ENCODE measurements at places on chromosomes 4 and X.

- DNase-seq, result no peak
Observed at GRCh38 chr4:59969909-59970308, 1230.2 kb upstream of the ADGRL3 start.

GRCh38 chr4:54254116-54254914, 25.2 kb downstream of the PDGFRA start:
- DNase-seq, result no peak

DNA sequence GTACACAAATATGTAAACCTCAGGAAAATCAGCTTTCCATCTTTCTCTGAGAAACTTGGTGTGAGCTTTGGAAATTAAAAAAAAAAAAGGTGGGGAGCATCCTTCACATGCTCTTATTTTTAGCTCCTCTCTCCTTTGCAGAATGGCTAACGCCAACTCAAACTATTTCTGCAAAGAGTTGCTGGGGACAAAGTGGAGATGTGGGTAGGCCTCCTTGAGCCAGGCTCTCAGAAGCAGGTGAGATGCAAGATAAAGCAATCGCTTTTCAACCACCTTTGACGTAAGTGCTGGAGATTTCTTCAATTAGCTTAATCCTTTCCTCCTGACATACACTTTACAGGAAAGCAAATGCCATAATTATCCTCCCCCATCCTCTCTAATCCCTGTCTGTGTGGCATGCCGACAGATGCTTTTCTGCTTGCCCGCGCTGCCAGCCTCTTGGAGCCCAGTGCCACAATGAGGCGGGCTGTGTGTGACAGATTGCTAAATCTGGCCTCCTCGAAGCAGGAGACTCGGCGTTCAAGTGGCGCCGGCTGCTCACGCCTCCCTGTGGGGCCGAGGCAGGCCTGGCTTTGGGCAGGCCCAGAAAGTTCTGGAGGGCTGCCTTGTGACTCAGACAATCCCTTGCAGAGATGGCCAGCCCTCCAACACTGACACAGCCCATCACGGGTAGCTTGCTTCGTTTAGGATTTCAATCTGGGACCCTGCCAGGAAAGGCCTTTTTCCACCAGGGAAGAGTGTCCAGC, 64.9 kb upstream of the SOD3 start:
- no peak for DNase-seq

- no peak for DNase-seq
Observed at GRCh38 chrX:2351321-2351720, 149.5 kb downstream of the DHRSX start.

GRCh38 chr4:88204882-88205281, 46.4 kb upstream of the ABCG2 start:
- no peak for DNase-seq

DNA sequence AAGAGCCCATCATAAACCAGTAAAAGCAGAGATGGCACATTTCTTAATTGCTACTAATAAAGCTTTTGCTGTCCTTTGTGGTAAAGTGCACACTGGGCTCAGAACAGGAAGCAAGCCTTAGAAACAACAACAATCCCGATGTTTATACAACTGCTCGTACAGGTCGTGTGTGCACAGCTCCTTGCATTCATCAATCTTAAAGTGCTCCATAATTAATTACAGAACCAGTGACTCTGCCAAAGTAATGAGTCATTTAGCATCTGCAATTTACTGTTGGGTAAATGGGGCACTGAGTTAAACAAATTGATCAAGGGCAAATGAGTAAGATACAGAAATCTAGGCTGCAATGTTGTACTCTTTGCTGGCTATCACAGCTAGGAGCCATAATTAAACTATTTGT, 61.3 kb upstream of the TXK start:
- DNase-seq, result no peak

DNA sequence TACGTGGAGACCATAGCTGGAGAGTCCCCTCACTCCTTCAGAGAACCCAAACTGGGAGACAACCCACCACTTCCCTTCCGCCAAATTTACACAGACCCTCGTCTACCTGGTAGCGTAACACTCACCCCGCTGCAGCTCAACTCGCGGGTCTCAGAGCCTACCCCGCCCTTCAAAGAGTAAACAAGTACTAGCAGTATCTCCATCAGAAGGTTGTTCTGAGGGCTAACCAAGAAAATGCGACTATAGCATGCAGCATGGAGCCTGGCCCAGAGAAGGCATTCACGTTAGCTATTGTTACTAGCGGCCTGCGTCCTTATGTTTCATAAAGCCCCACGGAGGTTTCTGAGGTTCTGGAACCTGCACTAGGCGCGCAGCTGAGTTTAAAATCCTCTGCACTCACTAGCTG, 531 bp upstream of the MANBA start:
- no peak for DNase-seq

DNA sequence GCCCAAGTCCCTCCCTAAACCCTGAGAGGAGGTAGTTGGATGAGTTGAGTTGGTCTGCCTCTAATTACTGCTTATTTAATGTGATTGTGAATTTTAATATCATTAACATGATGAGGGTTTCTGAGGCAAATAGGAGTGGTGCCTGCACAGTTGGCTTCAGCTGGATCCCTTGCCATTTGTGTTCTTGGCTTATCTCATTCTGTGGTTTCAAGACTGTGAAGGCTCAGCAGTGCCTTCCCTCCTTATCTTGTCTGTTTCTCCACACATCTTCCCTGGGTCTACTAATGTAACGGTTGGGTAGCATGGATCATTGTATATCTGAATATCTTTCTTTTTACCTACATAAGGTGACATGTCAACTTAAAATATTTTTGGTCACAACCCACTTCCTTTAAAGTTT, 1.6 kb upstream of the SLC10A4 start:
- no peak for DNase-seq

- DNase-seq, result no peak
Observed at GRCh38 chr4:8594097-8595038, 1.8 kb downstream of the CPZ start.

DNA sequence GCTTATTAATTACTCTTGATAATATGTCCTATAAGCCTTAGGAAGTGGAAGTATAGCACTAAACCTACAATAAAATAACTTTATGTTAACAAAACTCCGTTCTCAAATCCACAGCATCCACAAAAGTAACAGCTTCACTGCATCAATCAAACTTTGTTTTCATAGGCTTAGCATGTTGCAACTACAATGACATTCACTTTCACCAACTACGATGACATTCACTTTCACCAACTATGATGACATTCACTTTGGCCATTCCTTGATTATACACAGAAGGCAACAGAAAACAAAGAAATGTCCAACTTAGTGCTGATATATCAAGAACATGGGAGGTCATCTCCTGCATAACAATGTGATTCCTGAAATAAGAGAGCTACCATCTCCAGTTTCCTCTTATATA, 44.3 kb downstream of the FBXL5 start:
- no peak for DNase-seq

DNA sequence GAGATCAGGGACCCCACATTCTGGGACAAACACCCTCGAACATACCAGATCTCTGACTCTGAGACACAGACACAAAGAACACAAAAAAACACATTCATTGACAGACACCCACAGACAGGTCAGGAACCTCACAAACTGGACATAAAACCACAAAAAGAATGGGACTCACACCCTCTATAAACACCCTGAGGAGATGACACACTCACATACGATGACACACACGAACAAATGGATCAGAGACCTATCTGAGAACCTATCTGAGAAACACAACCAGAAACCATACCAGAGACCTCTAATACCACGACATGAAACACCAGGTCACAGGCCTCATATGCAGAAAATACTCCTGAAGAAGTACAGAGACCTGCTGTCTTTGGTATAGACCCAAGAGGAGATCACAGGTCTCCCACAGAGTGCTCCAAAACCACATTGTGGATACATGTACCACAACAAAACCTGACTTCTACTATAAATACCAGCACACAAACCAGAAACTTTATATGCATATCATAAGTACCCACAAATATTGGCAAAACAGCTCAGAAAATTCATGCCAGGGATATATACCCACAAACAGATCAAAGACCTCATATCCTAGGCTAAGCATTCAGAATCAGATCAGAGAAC, 19.5 kb downstream of the SUV39H1 start:
- no peak for DNase-seq

DNA sequence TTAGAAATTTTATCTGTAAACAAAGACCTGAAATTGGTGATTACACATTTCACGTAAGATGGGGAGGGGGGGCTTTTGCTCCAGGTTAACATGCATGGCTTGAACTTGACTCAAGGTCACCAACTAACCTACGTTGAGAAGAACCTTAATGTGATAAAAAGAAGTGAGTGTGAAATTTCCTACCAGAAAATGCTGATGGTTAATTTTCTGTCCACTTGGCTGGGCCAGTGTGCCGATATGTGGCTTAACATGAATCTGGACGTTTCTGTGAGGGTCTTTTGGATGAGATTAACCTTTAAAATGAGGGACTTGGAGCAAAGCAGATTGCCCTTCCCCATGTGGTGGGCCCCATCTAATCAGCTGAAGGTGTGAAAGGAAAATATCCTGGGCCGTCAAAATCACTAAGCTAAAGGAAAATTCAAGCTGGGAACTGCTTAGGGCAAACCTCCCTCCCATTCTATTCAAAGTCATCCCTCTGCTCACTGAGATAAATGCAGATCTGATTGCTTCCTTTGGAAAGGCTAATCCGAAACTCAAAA, 107.3 kb upstream of the ENPP6 start:
- DNase-seq, result no peak

DNA sequence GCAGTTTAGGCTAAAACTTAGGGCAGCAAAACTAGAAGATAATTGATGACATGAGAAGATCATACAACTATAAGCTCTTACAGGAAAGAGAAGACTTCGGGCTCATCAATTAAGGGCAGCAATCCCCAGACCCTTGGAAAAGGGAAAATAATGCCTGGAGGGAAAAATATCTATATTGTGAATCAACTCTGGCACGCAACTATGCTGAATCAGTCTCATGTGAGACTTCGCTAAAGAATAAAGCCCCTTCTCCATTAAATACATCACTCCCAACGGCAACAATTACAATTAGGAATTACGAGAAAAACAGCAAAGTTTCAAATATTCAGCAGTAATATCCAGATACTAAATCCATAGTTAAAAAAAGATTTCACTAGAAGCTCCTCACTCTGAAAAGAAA, 2016.8 kb upstream of the IGFBP7 start:
- DNase-seq, result no peak

- no peak for DNase-seq
Observed at GRCh38 chr4:169342906-169343564, 72.3 kb upstream of the SH3RF1 start.

DNA sequence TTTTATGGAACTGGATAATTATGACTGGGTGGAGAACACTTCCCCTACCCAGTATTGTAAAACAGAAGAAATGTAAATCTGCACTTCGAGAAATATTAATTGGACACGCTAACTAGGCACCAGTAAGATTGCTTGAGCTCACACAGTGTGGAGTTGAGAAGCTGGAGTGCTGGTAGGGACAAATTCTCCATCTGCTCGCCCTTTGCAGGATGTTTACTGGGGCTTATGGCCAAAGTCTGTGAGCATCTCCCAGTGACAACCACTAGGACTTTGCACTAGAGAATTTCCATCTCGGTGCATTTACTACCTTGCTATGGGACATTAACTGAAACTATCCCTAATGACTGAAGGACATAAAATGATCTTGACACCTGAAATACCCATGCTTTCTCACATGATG, 33.7 kb upstream of the GPR34 start:
- no peak for DNase-seq

DNA sequence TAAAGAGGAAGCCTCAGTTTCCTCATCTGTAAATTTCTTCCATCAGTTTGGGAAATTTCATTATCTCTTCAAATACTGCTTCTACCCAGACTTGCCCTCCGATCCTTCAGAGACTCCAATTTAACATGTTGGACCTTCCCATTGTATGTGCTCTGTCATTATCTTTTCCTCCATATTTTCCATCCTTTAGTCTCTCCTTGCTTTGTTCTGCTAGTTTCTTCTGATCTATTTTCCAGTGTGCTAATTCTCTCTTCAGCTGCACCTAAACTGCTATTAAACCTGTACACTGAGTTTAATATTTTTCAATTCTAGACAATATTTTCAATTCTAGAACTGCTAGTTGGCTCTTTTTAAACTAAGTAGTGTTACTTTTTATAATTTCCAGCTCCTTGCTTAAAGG, 65.5 kb downstream of the EVC start:
- DNase-seq, result no peak

GRCh38 chr4:185167234-185167633, 24.2 kb downstream of the SLC25A4 start:
- no peak for DNase-seq

DNA sequence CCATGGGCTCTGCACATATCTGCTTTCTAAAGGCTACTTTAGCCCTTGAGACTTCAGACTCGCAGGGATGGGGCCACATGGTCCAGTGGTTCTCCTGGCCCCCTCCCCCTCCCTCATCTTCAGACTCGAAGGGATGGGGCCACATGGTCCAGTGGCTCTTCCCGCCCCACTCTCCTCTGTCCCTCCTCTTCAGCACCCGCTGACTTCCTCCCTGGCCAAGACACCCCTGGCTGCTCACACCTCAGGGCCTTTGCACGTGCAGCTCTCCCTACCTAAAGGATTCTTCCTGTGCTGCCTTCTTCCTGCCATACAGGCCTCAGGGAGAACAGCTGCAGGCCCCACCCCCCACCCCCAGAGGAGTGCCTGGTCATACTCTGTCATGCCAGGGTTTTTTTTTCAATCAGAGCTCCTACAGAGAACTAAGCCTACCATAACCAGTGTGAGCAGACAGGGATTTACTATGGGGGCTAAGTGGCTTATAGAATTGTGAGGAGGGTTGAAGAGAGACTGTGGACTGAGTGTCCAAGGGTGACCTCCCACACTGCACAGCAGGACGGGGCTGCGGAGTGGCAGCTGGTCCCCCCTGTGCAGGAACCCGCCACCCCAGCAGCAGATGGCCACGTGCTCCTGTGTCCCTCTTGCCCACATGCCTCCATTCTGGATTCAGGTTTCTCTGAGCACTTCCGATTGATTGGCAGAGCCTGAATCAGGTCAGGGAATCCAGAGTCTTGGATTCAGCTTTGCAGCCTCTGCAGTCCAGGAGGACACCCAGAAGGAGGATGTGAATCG, 6.1 kb upstream of the SPON2 start:
- DNase-seq, result no peak

GRCh38 chrX:25650216-25650820, 487.8 kb upstream of the MAGEB18 start:
- no peak for DNase-seq

GRCh38 chrX:84175274-84175673, 12.7 kb downstream of the RPS6KA6 start:
- DNase-seq, result no peak

GRCh38 chrX:130468395-130468923, 66.7 kb downstream of the RBMX2 start:
- DNase-seq, result no peak

DNA sequence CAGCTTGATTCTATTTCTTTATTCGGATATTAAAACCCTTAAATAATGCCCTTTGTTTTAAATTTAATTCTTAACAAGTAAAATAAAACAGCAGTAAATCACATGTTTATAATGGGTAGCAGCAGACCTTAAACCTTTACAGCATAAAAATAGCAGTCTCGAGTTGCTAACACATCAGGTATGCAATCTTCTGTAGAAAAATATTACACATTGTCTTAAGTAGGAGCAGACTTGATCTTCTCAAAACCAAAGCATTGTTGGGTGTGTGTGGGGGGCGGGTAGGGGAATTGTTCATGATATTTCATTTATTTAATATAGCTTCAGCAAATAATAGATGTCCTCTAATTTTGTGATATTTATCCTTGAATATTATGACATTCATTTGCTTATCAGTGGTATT, 331.4 kb downstream of the PCDH7 start:
- DNase-seq, result no peak
